Testis (tissue), 5 donors: ENCODE measurements at places on chromosomes 13 and 19. TPM values are rescaled to one million over a fixed set of nuclear protein-coding genes. Genes with fewer than 3 reads are reported as not detected.

DNA sequence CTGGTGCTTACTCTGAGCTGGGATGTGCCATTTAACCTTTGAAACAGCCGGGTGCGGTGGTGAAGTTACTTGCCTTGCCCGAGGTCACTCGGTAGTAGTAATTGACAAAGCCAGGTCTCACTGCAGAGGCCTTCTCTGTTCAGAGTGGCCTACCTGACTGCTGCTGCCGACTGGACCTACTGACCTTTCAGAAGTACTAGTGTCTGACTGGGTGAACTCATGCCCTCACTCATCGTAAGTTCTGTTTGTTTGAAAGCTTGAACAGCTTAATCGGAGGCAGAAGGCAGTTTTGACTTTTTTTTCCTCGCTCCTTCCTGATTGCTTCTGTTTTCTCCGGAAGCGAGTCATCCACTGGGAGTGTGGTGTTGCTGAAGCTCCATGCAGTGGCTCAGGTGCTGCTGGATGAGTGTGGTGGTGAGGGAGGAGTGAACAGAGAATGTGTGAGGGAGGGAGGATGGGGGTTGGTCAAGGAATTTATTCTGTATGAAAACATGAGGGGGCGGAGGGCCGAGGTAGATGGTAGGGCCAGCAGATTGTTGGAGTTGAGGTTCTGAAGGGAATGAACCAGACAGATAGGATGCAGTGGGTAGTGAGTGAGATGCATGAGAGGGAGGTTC lies 2.7 kb downstream of the SPINT2 start:
- no peak for DNase-seq

- DNase-seq, result no peak
Observed at GRCh38 chr19:41879670-41880328, 2.7 kb downstream of the CD79A start.

GRCh38 chr19:13803038-13803437 lies 7.8 kb downstream of the ZSWIM4 start:
- DNase-seq, result no peak

DNA sequence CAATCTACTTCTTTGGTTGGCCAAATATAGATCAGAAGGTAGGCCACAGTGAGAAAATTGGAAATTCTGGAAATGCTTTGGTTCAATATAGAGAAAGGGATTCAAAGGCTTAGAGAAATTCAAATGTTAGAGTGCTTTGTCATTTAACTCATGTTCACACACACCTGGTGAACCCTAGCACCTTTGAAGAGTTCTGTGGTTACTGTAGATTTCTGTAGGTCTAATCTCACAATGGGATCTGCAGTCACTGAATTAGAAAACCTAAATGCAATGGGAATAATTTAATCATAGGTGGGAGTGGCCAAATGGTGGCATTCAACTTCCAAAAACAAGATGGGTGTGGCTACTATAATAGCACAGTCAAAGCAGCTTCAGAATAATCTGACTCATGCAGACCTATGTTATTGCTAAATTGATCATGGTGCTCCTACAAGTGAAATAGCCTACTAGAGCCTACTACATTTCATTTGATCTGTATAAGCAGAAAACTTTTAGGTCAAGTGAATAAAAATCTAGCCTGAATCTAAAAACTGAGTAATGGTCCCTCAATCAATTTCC lies 1152.9 kb downstream of the PCDH9 start:
- DNase-seq, result no peak

STOML3 gene
- polyA plus RNA-seq, result 0.91 TPM

LINGO3 gene
- polyA plus RNA-seq, result 0.45 TPM

DNA sequence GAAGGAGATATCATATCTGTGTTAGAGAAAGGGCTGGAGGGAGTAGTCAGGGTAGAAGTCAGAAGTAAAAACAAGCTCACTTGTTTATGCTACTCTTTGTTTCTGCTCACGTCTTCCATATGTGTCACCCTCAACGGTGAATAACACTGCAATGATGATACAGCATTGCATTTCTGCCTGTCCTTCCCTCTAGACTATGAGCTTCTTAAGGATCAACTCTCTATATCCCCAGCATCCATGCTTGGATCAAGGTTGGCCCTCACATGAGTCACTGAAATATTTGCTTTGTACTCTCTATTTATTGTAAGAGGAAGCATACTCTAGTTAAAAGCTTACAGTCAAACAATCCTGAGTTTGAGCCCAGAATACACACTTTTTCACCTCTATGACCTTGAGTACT lies 406.0 kb downstream of the RFC3 start:
- DNase-seq, result no peak

DNA sequence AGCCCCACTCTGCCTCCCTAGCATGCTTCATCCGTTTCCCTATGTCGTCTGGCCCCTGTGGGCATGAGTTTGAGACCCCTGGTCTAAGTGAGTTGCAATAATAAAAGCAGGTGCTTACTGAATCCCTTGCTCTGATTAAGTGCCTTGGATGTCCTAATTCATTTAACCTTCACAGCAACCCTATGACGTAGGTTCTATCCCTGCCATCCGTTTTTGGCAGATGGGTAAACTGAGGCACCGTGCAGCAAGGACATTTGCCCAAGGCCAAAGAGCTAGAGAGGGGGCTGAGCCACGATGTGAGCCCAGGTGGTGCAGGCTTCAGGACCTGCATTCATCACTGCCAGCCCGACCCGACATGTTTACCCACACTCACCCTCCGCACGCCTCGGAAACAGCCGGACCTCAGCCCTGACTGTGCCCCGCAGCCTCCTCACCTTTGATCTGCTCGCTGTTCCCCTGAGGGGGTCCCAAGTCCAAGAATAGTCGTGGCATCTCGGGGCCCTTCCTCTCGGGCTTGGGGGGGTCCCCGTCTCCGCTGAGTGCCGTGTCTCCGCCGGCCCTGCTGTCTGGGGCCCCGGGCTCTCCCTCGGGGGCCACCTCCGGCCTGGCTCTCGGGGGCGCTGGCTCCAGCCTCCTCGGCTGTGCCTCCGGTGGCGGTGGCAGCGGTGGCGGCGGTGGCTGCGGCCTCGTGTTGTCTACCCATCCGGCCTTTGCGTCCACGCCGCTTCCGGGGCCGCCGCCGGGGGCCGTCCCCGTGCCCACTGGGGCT lies 14.5 kb downstream of the LMTK3 start:
- no peak for DNase-seq

- DNase-seq, result no peak
Observed at GRCh38 chr13:25171170-25171516, 945 bp downstream of the AMER2 start.

GRCh38 chr13:27264648-27265047 lies 6.0 kb upstream of the RASL11A start:
- no peak for DNase-seq
